ENCODE measurements at places on chromosomes 1 and 21.
A peak's percentile ranks its signal among the peaks of the same experiment; 100 is the strongest.

- no peak for DNase-seq
These were observed 1.3 kb upstream of the RCOR3 start for GRCh38 chr1:211257826-211258225.

DNA sequence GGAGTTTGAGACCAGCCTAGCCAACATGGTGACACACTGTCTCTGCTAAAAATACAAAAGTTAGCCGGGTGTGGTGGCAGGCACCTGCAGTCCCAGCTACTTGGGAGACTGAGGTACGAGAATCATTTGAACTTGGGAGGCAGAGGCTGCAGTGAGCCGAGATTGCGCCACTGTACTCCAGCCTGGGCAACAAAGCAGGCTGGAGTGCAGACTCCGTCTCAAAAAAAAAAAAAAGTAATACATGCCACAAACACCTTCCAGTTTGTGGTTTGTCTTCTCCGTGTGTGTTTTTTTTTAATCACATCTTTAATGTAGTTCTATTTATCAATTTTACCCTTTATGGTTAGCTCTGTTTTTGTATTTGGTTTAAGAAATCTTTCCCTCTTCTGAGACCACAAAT is 22.3 kb downstream of the POGZ start:
- no peak for DNase-seq

GRCh38 chr1:94726981-94727685 is 93.0 kb upstream of the SLC44A3 start:
- no peak for DNase-seq

- no peak for DNase-seq
These were observed 1037.2 kb downstream of the ADGRL2 start for GRCh38 chr1:82837766-82838465.

- DNase-seq: no peak
These were observed 576.5 kb upstream of the ADGRL2 start for GRCh38 chr1:81224222-81224621.

DNA sequence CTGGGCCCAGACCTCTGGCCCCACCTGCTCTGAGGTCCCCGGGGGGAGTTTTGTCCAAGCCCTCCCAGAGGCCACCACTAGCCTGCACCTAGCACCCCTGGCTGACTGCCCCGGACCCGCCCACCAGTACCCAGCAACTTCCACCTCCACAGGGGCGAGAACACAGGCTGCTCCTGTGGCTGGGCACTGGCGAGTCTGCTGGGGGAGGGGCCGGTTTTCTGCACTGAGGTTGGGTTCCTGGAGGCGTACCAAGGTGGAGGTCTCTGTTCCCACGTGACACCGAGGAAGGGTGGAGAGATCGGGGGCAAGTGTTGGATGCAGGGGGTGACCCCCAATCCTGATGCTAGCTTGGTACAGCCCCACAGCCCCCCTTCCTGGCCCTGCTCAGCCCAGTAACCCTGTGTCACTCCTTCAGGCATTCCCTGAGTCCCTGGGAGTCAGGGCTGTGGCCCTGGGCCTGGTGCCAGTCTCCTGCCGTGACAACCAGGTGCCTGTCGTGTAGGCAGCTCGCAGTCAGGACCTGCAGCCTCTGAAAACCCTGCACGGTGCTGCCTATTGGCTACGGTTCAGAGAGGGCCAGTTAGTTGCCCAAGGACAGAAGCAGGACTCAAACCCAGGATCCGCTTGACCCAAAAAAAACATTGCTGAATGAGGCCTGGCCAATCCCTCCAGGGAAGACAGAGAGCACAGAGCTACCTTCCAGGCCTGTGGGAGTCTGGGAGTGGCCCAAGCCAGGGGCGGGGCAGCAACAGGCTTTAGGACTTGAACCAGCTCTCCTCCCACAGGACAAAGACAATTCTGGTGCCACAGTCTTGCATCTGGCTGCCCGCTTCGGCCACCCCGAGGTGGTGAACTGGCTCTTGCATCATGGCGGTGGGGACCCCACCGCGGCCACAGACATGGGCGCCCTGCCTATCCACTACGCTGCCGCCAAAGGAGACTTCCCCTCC is 3.1 kb downstream of the ESPN start:
- DNase-seq: no peak

- DNase-seq: no peak
These were observed 50.1 kb downstream of the SSBP3 start for GRCh38 chr1:54355931-54356679.

- no peak for DNase-seq
These were observed 125.4 kb upstream of the VAMP3 start for GRCh38 chr1:7645751-7646048.

GRCh38 chr1:112710586-112710985 is 3.7 kb upstream of the RHOC start:
- DNase-seq: no peak

GRCh38 chr1:162571696-162572095 is 10.2 kb downstream of the UAP1 start:
- DNase-seq: no peak

- DNase-seq: no peak
These were observed 479 bp downstream of the SELENOF start for GRCh38 chr1:86913399-86913895.

DNA sequence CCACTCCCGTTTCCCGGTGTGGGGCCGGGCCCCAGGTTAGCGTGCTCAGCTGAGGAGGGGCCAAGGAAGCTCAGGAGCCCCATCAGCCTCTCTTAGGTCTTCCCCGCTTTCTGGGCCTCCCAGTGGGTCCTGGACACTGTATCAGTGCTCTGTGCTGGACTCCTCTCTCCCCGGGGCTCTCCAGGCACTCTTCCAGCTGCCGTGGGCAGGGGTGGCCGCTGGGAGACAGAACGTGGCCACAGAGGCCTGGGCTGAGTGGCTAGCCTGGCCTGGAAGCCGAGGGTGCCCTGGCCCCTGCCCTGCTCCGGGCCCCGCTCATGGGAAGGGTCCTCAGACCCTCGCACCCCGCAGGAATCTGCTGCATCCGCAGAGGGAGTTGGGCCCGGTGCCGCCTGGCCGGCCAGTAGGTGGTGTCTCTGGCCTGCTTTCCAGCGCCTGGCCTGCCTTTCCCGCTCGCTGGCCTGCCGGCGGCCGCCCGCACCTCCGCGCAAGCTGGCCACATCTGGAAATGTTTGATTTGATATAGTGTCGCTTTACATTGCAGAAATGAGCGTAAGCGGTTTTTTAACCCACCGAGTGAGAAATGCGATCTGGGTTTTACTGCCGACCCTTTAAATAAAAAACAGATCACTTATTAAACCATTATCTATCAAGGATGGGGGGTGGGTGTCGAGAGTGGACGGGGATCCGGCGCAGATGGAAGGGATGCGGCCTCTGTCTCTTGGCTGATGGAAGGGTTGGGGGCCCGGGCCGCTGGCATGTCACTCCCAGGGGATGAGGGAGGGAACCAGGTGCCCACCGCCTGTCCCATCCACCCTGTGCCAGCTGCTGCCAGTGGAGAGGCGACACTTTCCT is 74.4 kb upstream of the TTC34 start:
- DNase-seq: peak; percentile 5

- no peak for DNase-seq
These were observed 8.1 kb downstream of the S100A6 start for GRCh38 chr1:153527683-153528040.

GRCh38 chr1:59150577-59151386 is 146.1 kb upstream of the FGGY start:
- no peak for DNase-seq

DNA sequence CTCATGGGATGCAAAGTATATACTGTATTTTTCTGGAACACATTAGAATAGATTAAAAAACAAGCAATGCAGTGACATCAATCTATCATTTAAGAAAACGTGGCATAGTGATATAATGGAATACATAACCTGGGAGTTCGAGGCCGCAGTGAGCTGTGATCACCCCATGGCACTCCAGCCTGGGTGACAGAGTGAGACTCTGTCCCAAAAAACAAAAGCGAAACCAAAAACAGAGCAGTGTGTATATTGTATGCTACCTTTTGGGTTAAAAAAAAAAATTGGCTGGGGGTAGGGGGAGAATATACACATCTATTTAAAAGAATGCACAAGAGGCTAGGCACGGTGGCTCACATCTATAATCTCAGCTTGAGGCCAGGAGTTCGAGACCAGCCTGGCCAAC is 13.5 kb downstream of the SLC2A1 start:
- DNase-seq: no peak

DNA sequence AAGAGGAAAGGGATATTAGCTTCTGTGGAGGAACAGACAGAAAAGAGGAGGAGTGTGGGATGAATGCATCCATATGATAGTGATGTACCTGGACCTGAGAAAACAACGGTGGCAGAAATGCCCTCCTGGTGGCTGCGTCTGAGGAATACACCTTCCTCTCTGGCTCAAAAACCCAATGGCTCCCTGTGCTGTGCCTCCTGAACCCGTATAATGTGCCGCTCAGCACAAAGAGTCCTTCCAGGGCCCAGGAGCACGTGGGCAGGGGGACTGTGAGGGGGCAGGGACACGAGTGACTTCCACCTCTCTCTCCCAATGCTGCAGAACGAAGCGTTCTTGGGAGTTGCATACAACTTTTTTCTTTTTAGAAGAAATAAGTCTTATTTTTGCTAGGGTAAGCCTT is 31.2 kb downstream of the IRF2BP2 start:
- DNase-seq: no peak

DNA sequence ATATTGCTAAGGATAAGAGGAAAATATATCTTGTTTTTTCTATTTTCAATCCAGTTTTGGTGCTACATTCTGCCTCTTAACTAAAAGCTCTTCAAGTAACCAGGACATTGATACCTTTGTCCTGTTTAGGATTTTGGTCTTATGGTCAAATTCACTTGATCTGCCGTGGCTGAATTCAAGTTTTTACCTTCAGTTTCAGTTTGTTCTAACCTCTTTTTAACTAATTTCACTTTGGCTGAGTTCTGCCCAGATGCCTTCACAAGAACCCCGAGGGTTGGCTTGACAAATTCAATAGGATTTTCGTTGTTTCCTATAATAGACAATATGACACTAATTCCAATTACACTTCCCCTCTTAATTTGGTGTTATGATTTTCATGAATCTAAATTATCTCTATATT is 84.5 kb upstream of the C1orf21 start:
- DNase-seq: no peak

- DNase-seq: no peak
These were observed 139.9 kb downstream of the DPYD start for GRCh38 chr1:97780884-97781283.

GRCh38 chr1:32536764-32537163 is 2.5 kb upstream of the ZBTB8A start:
- no peak for DNase-seq

DNA sequence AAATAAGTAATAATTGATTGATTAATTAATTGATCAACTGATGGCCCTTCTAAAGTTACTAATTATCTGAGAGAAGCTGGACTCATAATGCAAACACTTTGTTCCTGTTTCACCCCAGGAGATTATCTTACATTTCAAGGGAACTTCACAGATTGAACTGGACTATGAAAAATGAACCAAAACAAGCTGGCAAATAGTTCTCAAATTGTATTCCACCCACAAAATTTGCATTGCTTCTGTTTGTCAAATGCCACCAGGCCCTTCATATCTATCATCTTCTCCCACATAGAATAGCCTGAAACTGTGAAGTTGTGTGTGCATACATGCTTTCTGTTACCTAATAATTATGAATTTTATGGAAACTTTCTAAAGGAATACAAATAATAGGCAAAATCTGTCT is 104.0 kb downstream of the ZNF281 start:
- no peak for DNase-seq

GRCh38 chr1:160328184-160328583 is 14.9 kb downstream of the COPA start:
- DNase-seq: no peak

- DNase-seq: no peak
These were observed 9.3 kb downstream of the TMCC2 start for GRCh38 chr1:205236951-205237475.

GRCh38 chr1:205668951-205669340 is 11.4 kb downstream of the SLC45A3 start:
- DNase-seq: no peak

DNA sequence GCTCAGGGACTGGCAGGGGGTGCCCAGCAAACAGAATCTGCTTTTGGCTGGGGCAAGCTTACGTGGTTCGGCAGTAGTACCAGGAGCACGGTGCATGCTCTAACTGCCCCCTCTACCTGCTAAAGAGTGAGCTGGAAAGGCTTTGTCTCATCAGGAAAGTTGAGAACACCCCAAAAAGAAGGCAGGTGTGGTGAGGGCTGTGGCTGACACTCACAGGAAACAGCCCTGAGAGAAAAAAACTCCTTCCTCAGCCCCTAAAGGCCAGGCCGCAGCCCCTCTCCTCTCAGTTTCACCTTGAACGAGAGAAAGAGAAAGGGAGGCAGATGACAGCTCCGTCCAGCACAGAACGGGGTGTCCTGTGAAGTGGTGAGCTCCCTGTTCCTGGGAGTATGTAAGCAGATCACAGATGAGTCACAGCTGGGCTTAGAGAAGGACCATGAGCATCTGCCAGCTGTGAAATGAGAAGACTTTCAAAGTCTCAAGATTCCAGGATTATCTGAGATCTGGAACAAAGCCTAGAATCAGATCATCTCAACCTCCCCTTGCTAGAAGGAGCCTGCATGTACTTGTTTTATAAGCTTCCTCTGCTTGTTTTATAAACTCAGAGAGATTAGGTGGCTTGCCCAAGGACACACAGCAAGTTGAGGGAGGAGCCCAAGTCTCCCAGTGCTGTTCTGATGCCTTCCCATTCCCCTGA is 13.4 kb downstream of the LAPTM5 start:
- no peak for DNase-seq

DNA sequence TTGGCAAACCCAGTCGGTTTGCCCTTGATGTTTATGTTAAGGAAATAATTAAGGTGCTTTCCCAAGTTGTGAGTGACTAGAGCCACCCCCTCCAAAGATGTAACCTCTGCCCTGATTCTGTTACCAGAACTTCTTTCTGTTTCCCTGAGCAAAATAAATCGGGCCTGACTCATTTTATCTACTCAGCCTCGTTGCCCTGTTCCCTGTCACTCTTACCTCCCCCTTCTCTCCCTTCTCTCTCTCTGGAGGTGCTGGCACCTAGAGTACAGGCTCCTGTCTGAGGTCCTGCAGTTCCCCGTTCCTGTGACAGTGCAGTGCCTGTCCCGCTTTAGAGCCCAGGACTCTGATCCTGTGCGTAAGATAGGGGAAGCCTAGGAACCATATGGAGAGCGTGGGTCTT is 35.4 kb downstream of the CXADR start:
- DNase-seq: no peak

GRCh38 chr1:110003747-110004428 is 19.3 kb downstream of the AHCYL1 start:
- DNase-seq: no peak

GRCh38 chr21:36816561-36817130 is 117.7 kb downstream of the SIM2 start:
- no peak for DNase-seq

DNA sequence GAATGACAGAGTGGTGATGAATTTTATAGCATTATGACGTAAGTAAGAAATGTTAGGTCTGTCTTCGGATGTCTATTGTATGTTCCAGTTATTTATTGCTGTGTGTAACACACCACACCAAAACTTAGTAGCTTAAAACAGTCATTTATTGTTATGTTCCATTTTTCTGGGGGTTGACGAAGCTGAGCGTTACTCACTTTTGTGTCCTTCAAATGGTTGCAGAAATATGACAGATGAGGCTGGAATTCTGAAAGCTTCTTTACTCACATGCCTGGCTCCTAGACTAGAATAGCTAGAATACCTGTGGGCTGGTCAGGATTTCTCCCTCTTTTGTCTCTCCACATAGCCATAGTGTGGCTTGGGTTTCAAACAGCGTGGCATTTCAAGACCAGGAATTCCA is 62.1 kb upstream of the S1PR1 start:
- DNase-seq: no peak

- DNase-seq: no peak
These were observed 24.7 kb upstream of the IGSF5 start for GRCh38 chr21:39720126-39720778.

- no peak for DNase-seq
These were observed 6.3 kb upstream of the DENND2C start for GRCh38 chr1:114676115-114676514.

GRCh38 chr1:186740324-186740723 is 60.1 kb upstream of the PTGS2 start:
- DNase-seq: no peak
